ENCODE measurements at places on chromosomes 2 and 18.

DNA sequence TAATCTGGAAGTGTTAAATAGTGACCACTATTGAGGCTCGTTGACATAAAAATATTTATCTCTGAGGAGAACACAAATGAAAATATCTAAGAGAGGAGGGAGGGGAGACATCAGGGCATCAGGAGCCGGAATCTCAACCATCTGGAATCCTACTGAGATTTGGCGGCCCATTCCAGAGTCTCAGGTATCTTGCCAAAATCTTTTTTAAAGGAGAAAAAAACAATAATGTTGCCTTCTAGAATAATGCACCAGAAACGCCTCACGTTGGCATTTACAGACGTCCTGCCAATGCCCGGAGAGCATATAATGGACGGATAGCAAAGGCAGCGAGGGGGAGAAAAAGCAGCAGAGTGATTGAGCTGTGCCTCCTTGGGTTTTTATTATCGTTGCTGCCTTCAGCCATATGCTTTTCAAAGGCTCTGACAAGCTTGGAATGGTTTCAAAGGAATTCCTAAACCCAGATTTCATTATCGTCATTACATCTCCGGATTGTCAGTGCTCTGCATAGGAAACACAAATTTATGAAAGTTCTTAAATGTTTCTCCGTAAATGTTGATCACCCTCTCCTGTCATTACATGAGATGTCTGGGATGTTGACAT lies 30.9 kb upstream of the EGR4 start:
- DNase-seq = no peak

GRCh38 chr2:129009555-129010146 lies 691.0 kb upstream of the HS6ST1 start:
- no peak for DNase-seq

DNA sequence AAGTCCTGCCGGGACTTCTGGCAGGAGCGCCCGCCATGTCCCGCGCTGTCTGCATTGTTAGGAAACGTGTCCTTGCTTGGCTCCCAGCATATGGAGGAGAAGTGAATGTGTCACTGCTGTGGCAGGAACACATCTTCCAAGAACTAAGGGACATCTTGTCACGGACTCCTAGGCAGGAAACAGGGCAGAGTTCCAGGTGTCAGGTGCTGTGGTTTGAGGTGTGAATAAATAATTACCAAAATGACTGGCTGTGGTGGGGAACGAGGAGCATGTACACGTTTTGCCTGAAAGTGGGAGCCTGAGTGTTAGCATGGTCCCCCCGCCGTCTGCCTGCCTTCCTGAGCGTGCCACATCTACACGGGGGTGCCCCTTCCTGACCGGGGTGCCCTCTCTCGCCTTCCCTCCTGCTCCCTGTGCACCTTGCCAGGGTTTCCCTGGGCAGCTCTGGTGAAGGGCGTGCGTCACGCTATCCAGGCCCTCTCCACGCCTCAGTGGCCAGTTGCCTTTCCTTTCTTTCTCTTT lies 237.5 kb downstream of the LDLRAD4 start:
- no peak for DNase-seq

DNA sequence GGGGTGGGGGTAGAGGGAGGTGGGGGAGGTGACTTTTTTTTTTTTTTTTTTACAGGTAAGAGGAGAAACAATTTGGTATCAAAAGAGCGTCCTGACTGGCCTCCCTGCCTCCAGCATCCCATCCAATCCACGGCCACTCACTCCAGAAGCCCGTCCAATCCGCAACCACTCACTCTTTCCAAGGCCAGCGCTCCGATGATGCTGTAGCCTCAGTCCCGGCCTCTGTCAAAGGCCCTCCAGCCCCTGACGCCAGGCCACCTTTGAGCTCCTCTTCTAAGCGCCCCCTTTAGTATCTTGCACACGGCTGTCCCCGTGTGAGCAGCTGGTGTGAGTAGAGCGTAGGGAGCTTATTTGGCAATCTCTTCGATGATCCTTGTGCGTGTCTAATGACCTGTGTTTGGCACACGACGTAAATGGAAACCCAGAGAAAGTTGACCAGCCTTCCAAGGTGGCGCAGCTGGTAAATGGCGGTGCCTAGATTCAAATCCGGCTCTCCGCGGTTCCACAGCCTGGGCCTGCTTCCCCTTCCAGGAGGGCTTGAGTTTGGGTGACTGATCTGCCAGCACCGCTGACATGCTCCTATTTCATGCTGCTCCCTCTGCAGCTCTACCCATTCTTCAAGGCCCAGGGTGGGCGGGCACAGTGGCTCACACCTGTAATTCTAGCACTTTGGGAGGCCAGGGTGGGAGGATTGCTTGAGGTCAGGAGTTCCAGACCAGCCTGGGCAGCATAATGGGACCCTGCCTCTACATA lies 23.8 kb upstream of the PXDN start:
- no peak for DNase-seq

- DNase-seq = no peak
These were observed 1.4 kb downstream of the RBKS start for GRCh38 chr2:27888790-27889189.

DNA sequence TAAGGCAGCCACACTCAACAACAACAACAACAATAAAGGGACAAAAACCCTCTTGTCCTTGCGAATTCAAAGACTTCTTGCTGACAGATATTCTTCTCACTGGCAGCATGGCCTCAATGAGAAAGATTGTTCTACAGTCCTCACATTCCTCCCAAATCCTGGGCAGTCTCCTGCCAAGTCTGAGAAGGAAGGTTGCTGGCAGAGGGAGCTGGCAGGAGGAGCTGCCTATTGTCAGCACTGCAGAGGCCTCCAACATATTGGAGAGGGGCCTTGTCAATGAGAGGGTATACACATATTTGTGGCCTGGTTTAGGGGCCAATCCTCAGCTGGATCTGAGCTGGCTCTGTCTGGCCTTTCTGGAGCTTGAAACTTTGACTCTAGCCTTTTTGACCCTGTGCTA lies 63.5 kb downstream of the LAMA3 start:
- DNase-seq = no peak

DNA sequence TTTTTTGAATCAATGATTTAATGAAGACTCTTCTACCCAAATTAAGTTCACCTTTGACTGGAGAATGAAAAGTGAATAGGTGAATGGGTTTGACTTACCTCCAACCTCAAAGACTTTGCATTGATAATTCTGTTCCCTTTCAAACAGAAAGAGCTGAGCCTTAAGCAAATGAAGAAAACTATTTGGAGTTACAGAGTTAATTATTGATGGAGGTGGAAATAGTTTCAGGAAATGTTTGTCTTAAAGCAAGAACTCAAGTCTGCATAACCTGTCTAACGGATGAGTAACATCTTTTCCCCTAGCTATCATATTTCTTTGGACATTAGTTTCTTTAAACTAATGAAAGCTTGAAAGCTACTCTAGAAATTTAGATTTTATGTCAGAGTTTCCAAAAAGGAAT lies 166.5 kb downstream of the CERS6 start:
- DNase-seq = no peak

DNA sequence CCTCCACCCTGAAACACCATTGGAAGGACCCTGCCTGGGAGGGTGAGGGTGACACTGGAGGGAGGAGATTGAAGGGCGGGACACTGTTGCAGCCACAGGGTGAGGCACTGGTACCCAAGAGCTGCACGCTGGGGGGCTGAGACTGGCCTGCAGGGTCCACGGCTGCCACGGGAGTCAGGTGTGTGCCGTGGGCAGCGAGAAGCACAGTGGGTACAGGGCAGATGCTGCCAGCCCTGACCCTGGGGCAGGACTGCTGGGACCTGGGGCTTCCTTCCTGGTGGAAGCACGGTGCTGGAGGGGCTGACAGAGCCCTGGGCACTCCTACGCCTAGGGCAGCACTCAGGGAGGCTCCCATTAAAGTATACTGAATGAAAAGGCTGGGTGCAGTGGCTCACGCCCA lies 16.6 kb downstream of the CYS1 start:
- DNase-seq = no peak

GRCh38 chr2:165572151-165572550 lies 102.7 kb downstream of the CSRNP3 start:
- no peak for DNase-seq

- DNase-seq = no peak
These were observed 81.2 kb downstream of the ADD2 start for GRCh38 chr2:70686577-70687460.

DNA sequence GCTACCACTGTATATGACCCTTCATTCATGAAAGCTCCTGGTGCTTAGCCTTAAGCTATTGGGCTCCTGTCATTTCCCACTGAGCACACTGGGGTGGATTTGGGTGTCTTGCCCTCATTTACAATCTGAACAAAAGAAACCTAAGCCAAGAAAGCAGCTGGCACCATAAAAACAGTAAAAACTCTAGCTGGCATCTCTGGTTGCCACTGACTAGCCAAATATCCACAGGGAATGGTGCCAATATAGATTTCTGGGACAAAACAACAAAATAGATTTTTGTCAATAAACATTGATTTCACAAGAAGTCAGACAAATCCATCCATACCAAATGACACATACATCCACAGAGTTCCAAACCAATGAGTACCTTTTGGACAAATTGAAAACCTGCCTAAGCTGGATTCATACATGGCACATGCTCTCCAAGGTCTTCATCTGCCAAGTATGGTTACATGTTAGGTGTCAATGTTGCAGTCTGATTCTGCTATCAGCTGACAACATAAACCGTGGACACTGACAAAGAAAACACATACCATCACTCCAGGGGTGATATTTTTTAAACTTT lies 1081.5 kb upstream of the ZEB2 start:
- no peak for DNase-seq

DNA sequence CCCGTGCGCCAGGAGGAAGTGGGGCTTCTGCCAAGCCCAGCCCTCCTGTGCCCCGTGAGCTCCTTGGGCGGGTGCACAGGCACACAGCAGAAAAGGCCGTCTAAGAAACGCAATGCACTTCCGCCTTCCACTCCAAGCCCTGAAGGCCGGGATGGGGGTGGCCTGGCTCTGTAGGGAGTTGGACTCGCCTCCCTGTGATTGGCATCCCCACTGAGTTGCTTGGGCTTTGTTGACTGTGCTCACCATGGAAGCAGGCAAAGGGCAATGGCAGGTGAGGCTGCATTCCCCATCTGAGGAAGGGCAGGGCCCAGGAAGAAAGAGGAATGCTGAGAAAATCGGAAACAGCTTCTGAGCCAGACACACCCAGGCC lies 66.8 kb downstream of the CRACDL start:
- DNase-seq = no peak

DNA sequence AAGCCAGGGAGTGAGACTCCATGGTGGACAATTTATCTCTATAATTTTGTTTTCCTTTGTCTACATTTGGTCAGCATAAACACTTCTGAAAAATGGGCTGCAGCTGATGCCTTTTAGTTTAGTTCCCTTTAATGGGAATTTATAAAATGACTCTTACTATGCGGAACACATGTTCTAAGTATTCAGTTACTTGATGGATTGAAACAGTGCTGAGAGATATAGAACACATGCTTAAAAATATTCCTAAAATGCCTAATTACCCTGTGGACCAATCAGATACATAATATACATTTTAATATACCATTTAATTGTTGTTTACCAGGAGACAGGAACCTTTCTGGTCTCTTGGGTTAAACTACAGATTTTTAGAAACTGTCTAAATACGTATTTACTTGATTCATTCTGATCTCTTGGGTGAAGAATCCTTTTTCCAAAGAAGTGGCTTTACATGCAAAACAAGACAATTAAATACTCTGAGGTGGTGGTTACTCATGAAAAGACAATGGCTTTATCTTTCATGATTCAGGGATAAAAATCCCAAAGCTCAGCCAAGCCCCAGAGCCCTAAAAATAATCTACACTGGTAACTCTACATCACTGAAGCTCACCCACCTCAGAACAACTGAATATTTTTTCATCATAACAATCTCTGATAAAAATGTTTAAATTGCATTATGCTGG lies 128.1 kb upstream of the SERTAD2 start:
- no peak for DNase-seq

DNA sequence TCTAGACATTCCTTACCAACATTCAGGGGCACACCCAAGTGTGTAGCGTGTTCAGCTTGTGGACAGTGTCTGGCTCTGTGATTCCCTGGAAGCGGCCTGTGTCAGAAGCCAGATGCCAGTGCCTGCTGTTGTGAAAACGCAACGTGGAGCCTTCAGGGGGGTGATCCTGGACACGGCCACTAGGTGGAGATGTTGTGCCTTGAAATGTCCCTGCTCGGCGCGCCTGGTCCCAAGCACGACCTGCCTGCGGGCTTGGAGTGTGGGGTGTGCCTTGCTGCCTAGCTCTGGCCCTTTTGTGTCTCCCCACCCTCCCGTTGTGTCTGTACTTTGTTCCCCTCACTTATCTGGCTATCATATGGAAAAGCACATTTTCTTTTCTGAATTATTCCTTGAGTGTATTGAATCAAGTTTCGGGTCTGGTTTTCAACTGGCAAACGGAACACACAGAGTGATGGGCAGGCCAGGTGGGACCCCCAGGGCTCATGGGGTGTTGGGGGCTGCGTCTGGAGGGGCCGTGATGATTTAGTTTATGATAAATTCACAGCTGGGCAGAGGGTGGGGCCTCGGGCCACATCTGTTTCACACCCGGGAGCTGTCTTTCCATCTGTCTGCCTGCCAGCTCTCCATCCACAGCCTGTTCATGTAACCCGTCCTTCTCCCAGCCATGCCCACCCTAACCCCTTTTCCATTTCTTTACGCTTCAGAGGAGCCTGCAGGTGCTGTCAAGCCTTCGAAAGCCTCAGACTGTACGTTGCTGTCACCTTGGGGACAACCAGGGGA lies 95.5 kb downstream of the DYSF start:
- DNase-seq = peak; percentile 34

GRCh38 chr2:78890935-78891334 lies 134.6 kb upstream of the REG3G start:
- no peak for DNase-seq

DNA sequence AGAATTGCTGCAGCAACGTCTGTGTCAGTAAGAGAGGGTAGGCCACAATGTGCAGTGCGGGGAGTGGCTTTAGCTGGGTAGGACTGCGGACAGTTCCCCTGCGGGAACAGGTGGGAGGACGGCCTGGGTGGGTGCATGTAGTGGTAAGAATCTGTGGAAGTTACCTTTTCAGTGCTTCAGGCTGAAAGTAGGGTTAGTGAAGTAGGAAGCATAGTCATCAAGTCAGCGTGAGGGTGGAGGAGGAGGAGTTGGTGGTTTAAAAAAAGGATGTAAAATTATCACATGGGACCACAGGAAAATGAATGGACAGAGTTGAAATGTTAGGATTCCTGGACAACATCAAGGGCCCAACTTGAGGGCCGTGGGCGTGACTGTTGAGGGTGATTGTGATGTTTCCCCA lies 13.2 kb downstream of the CEP192 start:
- DNase-seq = no peak

- DNase-seq = no peak
These were observed 136.6 kb upstream of the ACAA2 start for GRCh38 chr18:49949951-49950395.

GRCh38 chr2:149902081-149902480 lies 314.5 kb upstream of the MMADHC start:
- DNase-seq = no peak

GRCh38 chr18:13191779-13192178 lies 26.8 kb upstream of the LDLRAD4 start:
- DNase-seq = no peak
